ENCODE measurements at places on chromosomes 3 and 15. TPM values are rescaled to one million over a fixed set of nuclear protein-coding genes. Genes with fewer than 3 reads are reported as not detected.

The HIGD2B gene
- not detected for total RNA-seq

The C2CD4A gene
- 1.4 TPM for total RNA-seq

The CORO2B gene
- total RNA-seq = 32.9 TPM

The SAMD7 gene
- total RNA-seq = not detected

The ZNF654 gene
- total RNA-seq = 20.1 TPM

The RBPMS2 gene
- total RNA-seq = 0.07 TPM

The NISCH gene
- 87.9 TPM for total RNA-seq

The IMPG2 gene
- total RNA-seq = 0.33 TPM

The FES gene
- total RNA-seq = 17.4 TPM

The LDHAL6B gene
- not detected for total RNA-seq

The ZXDC gene
- 26.0 TPM for total RNA-seq

The NCEH1 gene
- 22.0 TPM for total RNA-seq

The SCN11A gene
- total RNA-seq = under 0.01 TPM
